Vein endothelial cell (primary cell): ENCODE measurements at places on chromosomes 2 and 18. TPM values are rescaled to one million over a fixed set of nuclear protein-coding genes. Genes with fewer than 3 reads are reported as not detected.

Gene NGEF
- 0.10 TPM in 1 of 2 replicates, not detected in the other for total RNA-seq

Gene FOXI3
- not detected in 2 replicates for total RNA-seq

Gene UNC80
- under 0.01 TPM in 1 of 2 replicates, not detected in the other for total RNA-seq

Gene ANKRD36C
- total RNA-seq: 56.2 and 104 TPM in 2 replicates

Gene FKBP1B
- total RNA-seq: 10.1 and 10.2 TPM in 2 replicates

Gene PPP3R1
- total RNA-seq: 27.1 and 35.8 TPM in 2 replicates

Gene IL1A
- 0.33 and 0.57 TPM in 2 replicates for total RNA-seq

Gene NOTO
- total RNA-seq: not detected in 2 replicates

Gene RUFY4
- total RNA-seq: 0.29 TPM in 1 of 2 replicates, not detected in the other

Gene FSHR
- total RNA-seq: not detected in 2 replicates

Gene VIT
- total RNA-seq: 1.3 and 3.2 TPM in 2 replicates

Gene GPR55
- not detected in 2 replicates for total RNA-seq

Gene TGFA
- 4.2 and 5.3 TPM in 2 replicates for total RNA-seq

Gene SERPINB3
- total RNA-seq: not detected in 2 replicates

Gene POLE4
- 9.6 and 13.4 TPM in 2 replicates for total RNA-seq

Gene STPG4
- 0.29 and 0.33 TPM in 2 replicates for total RNA-seq

Gene EFEMP1
- 4,554 and 6,170 TPM in 2 replicates for total RNA-seq

Gene AGAP1
- 8.8 and 13.2 TPM in 2 replicates for total RNA-seq

Gene CRYGC
- total RNA-seq: not detected in 2 replicates

Gene FBXO15
- total RNA-seq: under 0.01 TPM in 1 of 2 replicates, not detected in the other

Gene TDRD15
- not detected in 2 replicates for total RNA-seq

Gene ZDBF2
- total RNA-seq: 13.4 and 13.5 TPM in 2 replicates

Gene CPO
- 0.19 TPM in 1 of 2 replicates, not detected in the other for total RNA-seq

Gene NAT8
- total RNA-seq: not detected in 2 replicates

Gene AQP4
- not detected in 2 replicates for total RNA-seq

Gene COLEC12
- total RNA-seq: 4.2 and 8.2 TPM in 2 replicates

Gene C18orf54
- 3.9 and 7.0 TPM in 2 replicates for total RNA-seq

Gene SCRN3
- total RNA-seq: 18.3 and 21.5 TPM in 2 replicates

Gene IL37
- total RNA-seq: 0.19 TPM in 1 of 2 replicates, not detected in the other

Gene HMSD
- not detected in 2 replicates for total RNA-seq

Gene DLGAP1
- total RNA-seq: 0.10 and 7.5 TPM in 2 replicates

Gene NEUROD1
- not detected in 2 replicates for total RNA-seq

Gene DUSP2
- total RNA-seq: 0.33 and 1.7 TPM in 2 replicates
